GM12891 (cell line): ENCODE measurements at places on chromosomes 6 and 20.
A peak's percentile ranks its signal among the peaks of the same experiment; 100 is the strongest.

DNA sequence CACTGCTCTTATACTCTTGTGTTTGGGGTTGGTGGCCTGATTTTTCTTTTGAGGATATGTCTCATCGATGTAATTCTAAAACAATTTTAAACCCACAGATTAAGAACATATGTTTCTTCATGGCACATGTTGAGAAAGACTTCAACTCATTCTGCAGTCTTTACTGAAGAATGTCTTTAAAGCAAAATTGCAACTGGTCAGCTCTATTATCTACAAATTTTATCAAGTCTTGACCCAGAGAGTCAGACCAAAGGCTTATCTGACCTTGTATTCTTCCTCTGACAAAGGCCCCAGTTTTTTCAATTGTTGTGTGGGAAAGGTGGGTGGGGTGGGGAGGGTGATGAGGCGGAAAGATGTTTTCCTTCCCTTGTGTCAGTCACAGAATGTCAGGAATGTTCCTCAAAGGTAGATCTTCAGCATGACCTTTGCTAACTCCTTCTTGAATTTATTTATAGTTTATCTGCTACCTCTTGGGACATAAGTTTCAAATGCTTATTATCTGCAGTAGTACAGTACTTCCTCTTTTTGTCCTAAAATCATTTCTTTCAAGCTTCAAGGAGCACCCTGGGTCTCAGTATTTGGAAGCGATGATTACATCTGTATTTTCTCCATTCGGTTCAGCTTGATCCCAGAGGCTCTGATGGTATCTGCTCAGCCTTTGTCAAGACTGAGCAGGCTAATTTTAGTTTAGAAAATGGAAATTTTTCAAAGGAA is 63.2 kb upstream of the TIAM2 start:
- no peak for DNase-seq

DNA sequence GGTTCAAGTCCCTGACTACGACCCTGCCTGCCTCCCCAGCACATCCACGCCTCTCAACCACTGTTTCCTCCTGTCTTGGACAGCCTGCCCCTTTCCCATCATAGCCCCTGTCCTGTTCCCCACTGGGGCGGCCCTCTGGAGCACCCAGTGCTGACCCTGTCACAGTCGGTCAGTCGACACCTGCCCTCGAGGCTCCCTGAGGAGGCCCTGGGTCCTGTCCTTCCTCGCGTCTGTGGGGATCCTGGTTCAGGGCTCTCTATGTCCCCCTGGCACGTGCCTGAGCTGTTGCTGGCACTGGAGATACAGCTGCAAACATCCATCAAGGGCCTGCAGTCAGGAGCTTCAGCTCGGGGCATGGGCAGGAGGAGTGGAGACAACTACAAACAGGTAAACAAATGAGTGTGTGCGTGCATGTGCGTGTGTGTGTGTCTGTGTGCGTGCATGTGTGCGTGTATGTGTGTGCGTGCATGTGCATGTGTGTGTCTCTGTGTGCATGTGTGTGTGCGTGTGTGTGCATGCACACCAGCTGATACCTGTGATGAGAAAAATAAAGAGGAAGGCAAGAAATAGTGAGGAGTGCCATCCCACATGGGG is 132.8 kb downstream of the PHACTR3 start:
- DNase-seq: no peak

DNA sequence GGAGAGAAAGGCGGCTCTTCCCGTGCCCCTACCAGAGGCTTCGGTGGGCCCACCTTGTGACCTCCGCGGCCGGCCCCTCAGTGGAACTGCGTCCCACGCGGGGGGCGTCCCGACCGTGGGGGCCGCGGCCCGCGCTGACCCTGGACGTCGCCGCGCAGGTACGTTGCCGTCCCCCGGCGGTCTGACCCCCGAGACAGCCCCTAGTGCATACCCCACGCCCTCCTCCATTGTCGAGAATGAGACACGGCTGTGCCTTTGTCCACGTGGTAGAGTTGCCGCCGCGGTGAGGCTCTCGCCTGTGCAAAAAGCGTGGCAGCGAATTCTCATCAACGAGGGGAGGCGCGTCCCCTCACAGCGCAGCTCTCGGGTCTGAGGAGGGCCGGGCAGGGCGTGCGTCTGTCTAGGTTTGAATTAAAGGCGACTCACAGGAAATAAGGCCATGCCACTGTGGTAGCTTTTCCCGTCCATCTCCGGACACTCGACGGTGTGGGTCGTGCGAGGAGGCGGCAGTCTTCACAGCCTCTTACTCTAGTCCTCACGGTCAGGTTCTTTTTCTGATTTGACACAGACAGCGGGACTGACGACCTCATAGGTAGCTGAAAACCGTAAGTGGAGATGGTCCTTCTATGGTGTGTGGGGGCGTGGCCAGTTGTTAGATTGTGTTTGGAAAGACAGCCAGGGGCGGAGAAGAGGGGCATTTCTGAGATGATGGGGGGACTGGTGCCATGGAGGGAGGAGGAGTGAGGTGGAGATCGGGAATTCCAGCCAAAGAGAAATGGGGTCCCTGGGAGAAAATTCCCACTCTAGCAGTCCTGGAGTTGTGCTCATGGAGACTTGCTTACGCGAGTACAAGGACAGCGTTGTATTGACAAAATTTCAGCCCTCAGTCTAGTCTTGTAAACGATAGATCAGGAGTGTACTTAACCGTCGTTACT is 580 bp downstream of the NXT1 start:
- DNase-seq: no peak

DNA sequence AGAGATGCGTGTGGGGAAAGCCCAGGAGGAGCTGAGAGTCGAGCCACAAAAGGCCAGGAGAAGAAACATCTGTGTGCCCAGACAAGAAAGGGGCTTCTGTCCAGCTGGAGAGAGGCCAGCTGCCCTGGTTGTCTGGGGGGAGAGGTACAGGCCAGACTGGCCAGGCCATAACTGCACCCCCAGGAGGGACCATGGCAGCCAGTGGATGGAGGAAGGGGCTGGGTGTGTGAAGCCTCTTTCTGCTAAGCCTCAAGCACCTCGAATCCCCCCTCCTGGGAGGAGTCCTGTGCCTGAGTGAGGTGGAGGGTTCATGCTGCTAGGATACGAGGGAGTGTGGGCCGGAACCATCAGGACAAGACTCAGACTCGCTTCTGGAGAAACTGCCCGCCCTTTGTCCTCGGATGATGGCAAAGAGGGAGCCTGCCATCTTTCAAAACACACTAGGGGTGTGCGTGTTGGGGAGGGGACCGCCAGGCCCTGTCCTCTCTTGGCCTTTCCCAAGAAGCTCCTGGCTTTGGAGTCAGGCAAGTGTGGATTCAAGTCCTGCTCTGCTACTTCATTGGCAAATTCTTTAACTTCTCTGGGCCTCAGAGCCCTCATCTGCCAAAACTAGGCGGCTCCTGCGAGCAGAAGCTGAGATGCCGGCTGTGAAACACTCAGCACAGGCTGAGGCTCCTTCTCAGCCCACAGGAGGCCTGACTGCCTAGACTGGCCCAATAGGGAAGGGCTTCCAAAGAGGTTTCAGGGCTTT is 90.3 kb downstream of the ASXL1 start:
- DNase-seq: no peak

DNA sequence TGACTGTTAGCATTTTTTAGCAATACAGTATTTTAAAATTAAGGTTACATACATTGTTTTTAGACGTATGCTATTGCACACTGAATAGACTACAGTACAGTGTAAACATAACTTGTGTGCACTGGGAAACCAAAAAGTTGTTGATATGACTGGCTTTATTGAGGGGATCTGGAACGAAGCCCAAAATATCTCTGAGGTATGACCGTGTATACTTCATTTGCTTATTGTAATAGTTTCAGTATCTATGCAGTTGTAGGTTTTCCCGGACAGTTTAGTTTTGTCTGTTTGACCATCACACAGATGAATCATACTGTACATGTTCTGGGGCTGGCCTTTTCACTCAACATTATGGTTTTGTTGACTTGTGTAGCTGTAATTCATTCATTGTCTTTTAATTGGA is 6.9 kb upstream of the ZBTB12 start:
- DNase-seq: peak; percentile 49

DNA sequence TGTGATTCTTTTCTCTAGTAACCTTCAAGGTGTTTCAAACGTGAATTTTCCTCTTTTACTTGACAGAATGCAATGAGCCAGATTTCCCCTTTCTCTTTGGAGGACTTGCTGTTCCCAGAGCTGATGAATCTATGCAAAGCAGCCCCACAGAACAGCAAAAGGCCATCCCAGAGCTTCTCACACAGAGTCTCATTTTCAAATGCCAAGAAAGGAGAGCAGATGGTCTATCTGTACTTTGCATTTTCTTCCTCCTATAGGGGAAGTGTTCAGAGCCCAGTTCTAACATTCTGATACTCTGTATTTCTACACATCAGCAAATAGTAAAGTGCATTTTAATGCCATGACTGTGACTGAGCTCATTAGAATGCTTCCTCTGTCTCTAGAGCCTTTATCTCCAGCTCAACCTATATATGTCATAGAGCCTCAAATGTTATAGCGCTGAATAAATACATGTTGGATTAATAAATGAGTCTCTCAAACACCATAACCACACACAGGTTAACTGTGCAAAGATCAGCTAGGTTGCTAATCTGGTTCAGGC is 81.8 kb upstream of the EYA4 start:
- DNase-seq: no peak

GRCh38 chr6:158498362-158498761 is 61.5 kb upstream of the TMEM181 start:
- no peak for DNase-seq

DNA sequence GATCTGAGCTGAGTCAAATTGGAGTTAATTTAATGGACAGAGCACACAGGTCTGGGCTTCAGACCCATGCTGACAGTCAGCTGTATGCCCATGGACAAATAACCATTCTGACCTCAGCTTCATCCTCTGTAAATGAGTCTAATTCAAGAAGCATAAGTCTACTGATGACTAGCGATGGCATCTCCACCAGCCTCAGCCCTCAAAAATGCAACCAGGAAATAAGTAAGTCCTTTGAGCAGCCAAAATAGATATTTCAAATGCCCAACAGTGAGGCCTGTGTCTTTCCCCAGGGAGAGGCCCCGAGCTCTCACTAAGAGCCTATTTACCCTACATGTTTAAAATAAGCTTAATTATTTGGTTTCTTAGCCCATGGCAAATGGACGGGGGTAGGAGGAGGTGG is 114.2 kb upstream of the MTHFD1L start:
- no peak for DNase-seq

DNA sequence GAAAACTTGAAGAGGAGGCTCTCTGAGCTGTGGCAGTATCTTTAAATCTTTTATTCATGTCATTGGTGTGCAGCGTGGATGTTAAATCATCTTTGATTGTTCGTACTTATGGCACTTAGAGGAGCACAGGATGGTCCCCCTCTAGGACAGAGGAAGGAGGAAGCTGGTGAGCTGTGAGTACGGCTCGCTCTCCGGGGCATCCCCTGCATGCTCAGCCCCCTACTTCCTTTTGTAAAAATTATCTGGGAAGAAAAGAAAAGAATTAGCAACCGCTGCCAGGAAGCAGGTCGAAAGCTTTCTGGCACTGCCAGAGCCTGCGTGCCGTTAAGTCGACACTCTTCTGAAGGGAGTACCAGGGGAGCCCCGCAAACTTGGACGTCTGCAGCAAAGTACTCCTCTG is 158.5 kb downstream of the SYNDIG1 start:
- DNase-seq: no peak

- DNase-seq: no peak
These were observed 2.0 kb downstream of the TSHZ2 start for GRCh38 chr20:52974179-52974594.
